ENCODE measurements at places on chromosomes 16 and 17.
A peak's percentile ranks its signal among the peaks of the same experiment; 100 is the strongest.

DNA sequence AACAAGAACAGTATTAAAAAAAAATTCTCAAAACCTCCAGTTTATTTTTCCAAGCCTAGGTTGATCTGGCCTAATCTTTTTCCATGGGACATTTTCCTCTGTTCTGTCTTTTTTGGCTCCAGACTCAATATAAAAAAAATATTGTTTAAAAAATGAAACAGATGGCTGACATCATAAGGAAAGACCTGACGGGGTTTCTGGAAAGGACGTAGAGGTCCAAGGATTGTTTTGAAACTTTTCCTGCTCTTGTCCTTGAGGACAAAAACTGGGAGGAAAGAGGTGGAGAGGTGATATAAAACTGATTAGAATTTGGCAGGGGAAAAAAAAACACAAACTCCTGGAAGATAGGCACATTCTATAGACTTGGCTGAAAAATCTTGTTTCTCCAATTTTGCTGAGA is 211.4 kb upstream of the CDH11 start:
- no peak for DNase-seq

GRCh38 chr16:51734220-51734619 is 583.1 kb upstream of the SALL1 start:
- DNase-seq, result no peak

- no peak for DNase-seq
Observed at GRCh38 chr17:74424117-74424516, 7.8 kb upstream of the GPRC5C start.

DNA sequence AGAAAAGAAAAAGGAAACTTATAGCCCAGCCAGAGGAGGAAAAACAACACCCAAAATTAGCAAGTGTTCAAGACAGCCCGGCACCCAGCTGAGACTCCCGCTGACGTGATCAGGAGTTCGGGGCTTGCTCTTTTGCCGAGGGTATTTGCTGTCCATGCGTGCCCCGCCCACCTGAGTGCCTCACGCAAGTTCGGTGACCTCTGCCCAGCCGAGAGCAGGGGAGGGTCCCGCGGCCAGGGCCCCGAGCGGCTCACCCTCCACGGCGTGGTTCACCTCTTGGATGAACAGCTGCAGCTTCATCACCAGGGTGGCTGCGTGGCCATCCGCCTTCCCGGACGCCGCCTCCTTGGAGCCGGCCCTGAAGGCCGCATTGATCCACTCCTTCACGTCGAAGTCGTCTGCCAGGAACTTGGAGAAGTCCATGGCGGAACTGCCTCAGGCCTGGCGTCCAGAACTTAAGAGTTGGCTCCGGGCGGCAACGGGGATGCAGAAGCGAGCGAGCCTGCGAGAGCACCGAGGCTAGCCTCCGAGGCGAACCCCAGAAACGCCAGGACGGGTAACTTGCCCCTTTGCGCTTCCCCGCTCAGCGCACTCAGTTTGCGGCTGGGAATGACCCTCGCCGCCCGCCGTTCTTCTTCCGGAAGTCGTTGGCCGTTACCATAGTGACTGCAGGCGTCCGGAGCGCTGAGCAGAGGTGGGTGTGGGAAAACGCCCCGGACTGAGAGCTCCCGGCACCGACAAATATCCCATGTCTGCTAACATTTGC is at the start of gene COG7:
Gene COG7, minus strand, starts transcription at position 618 of the 766 bp plus-strand sequence. Its CDS starts 195 bp downstream, at position 423.
- DNase-seq, result peak; percentile 70

DNA sequence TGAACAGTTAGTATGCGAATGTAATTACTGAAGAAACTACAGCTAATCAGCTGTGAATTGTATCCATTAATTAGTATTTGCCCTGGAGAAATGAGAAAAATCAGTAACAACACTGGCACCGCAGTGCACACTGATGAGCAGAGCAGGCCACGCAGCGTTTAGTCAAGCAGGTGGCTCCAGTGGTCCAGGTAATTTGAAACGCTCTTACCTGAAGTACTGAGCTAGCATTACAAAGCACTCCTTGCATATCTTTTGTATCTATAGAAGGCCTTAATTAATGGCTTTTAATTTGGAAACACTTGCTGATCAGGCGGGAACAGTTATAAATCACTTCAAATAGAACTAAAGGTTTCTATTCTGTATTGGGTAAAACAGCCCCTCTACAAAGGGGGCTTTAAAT is 76.4 kb downstream of the TOX3 start:
- DNase-seq, result no peak

DNA sequence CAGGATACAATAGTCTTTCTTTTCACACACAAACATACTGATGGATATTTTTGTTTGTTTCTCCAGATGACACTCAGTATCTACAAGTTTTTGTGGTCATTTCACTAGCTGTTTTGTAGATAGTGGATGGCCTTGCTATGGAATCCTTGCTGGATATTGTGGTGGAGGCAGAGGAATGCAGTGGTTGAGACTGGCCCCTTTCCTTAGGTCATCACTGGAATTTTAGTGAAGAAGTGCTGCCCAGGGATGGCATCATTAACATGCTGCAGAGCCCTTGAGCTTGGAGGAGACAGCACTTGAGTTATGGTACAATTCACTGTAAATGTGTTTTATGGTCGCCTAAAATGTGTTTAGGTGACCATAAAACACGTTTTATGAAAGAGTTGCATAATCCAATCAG is 455.9 kb upstream of the HSBP1 start:
- no peak for DNase-seq

DNA sequence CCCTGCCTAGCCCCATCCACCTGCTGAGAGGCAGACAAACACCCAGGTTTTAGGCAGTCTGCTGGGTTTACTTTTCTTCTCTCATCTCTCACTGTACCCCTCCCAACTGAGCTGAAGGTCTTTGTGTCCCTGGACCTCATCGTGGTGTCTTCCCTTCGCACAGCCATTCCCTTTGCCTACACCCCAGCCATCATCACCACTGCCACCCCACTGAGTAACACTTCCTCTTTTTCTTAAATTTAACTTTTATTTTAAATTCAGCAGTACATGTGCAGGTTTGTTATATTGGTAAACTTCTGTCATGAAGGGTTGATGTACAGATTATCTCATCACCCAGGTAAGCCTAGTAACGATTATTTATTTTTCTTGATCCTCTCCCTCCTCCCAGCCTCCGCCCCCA is 188.3 kb upstream of the MON1B start:
- DNase-seq, result no peak

DNA sequence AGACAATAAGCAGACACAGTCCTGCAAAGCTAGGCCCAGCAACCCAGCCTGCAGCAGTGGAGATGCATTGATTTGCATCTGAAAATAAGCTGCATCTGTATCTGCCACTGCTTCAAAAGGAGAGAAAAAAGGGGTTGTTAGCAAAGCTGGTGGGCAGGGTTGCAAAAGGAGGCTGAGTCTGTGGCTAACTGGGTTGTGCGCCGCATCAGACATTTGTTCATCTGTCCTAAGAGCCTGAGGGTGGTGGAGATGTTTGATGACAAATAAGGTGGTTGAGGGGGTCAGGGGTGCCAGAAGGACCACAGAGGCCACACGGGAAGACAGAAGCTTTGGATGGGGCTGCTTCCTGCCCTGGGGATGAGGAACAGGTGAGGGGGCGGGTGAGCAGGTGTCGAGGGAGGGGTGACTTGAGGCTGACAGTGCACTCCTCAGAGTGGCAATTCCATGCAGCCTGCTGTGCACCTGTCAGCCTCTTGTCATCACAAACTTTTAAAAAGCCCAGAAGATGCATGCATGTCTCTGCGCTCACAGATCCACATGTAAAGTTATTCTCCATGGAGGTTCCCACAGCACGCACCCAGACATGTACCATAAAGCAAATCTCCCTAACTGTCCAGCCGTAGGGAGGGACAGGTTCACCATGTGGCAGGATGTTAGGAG is 35.4 kb downstream of the WSB1 start:
- no peak for DNase-seq

GRCh38 chr16:86025706-86026105 is 126.7 kb downstream of the IRF8 start:
- no peak for DNase-seq

DNA sequence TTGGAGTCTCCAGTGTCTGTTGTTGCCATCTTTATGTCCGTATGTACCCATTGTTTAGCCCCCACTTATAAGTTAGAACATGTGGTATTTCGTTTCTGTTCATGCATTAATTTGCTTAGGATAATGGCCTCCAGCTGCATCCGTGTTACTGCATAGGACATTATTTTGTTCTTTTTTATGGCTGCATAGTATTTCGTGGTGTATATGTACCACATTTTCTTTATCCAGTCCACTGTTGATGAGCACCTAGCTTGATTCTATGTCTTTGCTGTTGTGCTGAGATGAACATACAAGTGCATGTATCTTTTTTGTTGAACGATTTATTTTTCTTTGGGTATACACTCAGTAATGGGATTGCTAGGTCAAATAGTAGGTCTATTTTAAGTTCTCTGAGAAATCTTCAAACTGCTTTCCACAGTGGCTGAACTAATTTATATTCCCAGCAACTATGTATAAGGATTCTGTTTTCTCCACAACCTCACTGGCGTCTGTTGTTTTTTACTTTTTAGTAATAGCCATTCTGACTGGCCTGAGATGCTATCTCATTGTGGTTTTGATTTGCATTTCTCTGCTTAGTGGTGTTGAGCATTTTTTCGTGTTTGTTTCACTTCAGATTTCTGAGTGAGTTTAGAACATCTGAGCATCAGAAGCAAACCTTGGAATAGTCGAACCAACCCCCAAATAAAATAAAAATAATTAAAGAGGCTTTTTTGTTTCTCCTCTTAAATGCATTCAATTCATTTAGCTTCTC is 304.7 kb downstream of the ZFHX3 start:
- no peak for DNase-seq

GRCh38 chr16:22007509-22008214 is at the start of gene MOSMO:
MOSMO (plus strand) TSS chr16:22008111; CDS start chr16:22008302, 191 bp downstream.
- peak; percentile 42 for DNase-seq

DNA sequence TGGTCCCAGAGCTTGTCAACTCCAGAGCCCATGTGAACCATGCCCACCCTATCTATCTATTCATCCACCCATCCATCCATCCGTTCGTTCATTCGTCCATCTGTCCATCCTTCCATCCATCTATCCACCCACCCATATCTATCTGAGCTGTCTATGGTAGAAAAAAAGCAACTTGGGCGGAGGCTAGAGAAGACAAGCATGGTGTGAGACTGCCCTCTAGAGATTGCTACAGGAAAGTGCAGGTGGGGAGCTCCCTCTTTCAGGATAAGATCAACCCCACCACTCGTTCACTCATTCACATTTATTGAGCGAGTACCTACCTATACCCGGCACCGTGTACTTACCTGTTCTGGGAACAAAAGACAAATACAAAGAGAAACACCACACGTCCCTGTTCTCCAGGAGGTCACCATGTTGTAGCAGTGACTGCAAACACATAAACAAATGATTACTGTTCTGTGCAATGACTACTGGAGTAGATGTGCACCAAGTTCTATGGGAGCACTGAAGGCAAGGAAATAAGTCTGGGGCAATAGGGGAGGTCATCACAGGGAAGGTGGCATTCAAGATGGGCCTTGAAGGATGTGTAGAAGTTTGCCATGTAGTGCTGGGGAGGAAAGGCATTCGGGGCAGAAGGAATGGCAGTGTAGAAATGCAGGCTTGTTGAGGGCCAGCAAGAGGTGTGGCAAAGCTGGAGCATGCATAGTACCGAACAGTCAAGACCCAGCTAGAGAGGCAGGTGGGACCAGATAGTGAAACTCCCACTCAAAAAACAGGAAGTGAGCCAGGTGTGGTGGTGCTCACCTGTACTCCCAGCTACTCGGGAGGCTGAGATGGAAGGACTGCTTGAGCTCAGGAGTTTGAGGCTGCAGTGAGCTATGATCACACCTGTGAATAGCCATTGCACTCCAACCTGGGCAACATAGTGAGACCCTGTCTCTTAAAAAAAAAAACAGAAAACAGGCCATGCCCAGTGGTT is 13.4 kb upstream of the ATP5MC1 start:
- DNase-seq, result no peak

DNA sequence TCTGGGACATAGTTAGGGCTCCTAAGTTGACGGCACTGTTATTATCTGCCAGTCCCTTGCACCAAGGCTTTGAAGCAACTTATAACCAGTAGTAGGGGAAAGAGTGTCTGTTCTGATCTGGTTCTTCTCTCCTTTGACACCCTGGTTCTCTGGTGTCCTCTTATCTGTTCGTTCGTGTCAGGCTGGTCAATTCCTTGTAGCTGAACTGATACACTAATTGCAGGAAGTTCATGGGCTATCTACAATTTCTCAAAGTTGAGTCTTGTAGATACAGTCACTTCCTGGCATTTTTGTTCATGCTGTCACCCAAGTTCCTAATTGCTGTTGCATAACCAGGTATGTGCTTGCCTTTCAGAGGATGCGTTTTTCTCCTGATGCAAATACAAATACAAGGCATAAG is 17.3 kb upstream of the MYO1D start:
- DNase-seq, result no peak

GRCh38 chr16:9311303-9311954 is 220.0 kb downstream of the HAPSTR1 start:
- DNase-seq, result no peak

DNA sequence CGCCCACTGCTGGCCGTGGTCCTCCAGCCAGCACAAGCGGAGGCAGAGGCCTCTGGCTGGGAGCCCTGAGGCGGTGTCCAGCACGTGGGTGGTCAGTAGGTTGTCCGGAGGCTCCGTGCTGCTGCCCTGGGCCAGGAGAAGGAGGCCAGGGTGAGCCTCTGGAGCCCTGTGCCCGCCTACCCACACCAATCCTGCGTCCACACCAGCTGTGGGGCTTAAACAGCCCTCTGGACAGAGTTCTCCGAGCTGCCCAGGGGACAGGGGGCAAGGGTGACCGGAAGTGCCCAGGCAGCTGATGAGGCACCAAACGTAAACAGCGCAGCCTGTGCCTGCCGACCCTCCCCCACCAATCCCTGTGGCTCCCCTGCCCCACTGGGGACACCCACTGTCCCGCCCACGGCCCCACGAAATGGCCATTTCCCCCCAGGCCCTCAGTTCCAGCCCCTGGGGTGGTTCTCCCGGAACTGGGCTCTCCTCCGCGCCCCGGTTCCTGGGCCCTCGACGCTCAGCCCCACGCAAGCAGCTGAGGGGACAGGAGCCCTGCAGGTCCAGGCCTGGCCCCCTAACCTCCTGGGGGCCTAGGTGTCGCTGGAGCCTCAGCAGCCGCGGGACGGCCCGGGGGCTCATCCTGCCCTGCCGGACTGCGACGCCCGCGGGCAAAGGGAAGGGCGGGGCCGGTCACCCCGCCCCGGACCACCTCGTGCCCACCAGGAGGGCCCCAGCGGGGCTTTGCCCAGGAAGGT is 27.9 kb upstream of the DBNDD1 start:
- no peak for DNase-seq

DNA sequence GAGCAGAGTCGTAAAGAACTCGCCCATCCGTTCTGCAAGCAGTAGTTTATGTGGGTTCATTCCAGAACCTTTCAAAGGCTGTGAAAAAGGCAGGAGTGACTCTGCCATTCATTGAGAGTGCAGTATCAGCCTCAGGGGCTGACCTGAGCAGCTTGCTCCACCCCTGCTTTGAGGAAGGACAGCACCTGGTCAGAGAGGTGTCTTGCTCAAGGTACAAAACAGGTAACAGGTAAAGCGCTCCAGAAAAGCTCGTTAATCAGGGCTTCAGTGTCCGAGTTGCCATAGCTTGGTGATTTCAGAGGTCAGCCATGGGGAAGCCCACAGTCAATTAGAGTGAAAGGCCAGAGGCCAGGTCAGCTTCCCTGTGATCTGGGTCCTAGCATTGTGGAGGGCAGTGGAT is 251.1 kb downstream of the ABCC12 start:
- no peak for DNase-seq
